ENCODE measurements at places on chromosomes 13 and 19. TPM values are rescaled to one million over a fixed set of nuclear protein-coding genes. Genes with fewer than 3 reads are reported as not detected.

Gene NR1H2
- 50.9 TPM for total RNA-seq

Gene IGFL2
- not detected for total RNA-seq

Gene C1QTNF9
- total RNA-seq: not detected

Gene PSG7
- total RNA-seq: not detected

Gene SERTAD3
- total RNA-seq: 11.2 TPM

Gene SLC25A41
- total RNA-seq: not detected

Gene TRIM28
- total RNA-seq: 527 TPM

Gene PCDH20
- total RNA-seq: not detected

Gene URAD
- not detected for total RNA-seq

Gene PRR22
- 5.0 TPM for total RNA-seq

Gene MYH14
- not detected for total RNA-seq

Gene CLEC17A
- 0.83 TPM for total RNA-seq

Gene KLF1
- 0.32 TPM for total RNA-seq

Gene ZNF729
- not detected for total RNA-seq

Gene PSG1
- total RNA-seq: not detected

Gene APOC4
- total RNA-seq: not detected

Gene ZNF440
- 8.8 TPM for total RNA-seq

Gene BSG
- 159 TPM for total RNA-seq

Gene WDR83
- total RNA-seq: 23.2 TPM

Gene GNG8
- total RNA-seq: 45.4 TPM

Gene APC2
- total RNA-seq: 0.29 TPM

Gene ZNF486
- total RNA-seq: 13.1 TPM

Gene NLRP7
- total RNA-seq: not detected

Gene ZNF571
- total RNA-seq: 4.0 TPM

Gene PDCD5
- total RNA-seq: 221 TPM

Gene RFC3
- total RNA-seq: 63.0 TPM

Gene C19orf85
- not detected for total RNA-seq

Gene TRPM4
- 0.40 TPM for total RNA-seq

Gene RYR1
- 0.63 TPM for total RNA-seq

Gene RNF225
- 0.81 TPM for total RNA-seq

Gene CGB2
- total RNA-seq: not detected

Gene WDR88
- total RNA-seq: not detected

Gene FRY
- total RNA-seq: 0.68 TPM

Gene TMEM38A
- total RNA-seq: 1.8 TPM

Gene COX7A1
- total RNA-seq: not detected

Gene TYROBP
- total RNA-seq: 0.81 TPM

Gene ADGRE2
- 0.43 TPM for total RNA-seq

Gene PLEKHJ1
- 65.3 TPM for total RNA-seq

Gene ZNF628
- 8.6 TPM for total RNA-seq

Gene LGALS16
- not detected for total RNA-seq

Gene KISS1R
- total RNA-seq: 15.5 TPM

Gene HIPK4
- not detected for total RNA-seq

Data from activated CD8-positive, alpha-beta T cell treated with anti-CD3 and anti-CD28 coated beads for 36 hours (primary cell).